ENCODE measurements at places on chromosomes 11 and 22.

GRCh38 chr11:613369-613968 lies 2.3 kb downstream of the IRF7 start:
- DNase-seq = peak; percentile 85

GRCh38 chr11:94721565-94722292 lies 46.4 kb upstream of the AMOTL1 start:
- DNase-seq = no peak

DNA sequence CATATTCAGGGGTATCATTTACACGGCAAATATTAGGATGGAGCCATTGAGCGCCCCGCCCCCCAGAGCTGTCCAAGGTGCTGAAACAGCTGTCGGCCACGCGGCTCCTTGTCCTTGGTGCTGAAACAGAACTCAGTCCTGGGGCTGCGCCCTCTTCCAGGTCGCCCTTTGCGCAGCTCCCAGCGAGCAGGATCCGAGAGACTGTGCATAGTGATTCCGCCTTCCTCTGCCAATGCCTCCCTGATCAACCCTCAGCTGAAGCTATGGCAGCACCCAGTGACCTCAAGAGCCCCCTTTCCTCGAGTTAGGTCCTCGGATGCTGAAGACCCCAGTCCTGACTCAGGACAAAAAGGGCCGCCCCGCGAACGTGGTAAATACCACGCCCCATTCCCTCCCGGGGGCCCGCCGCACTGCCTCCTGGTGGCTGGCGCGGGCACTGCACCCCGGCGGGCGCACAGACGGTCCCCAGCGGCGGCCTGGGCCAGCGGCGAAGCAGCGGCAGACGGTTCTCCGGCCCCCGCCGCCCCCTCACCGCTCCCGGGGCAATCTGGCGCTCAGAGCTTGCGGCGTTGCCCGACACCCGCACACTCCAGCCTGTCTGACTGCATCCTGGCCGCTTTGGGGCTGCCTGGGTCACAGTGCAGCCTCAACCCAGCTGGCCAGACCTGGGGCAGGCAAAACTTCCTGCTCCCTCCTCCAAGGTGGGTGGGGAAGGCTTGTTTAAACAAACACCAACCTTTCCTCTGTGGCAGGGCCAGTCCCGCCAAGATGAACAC lies 13.4 kb downstream of the SYT7 start:
- peak; percentile 82 for DNase-seq

GRCh38 chr11:92776676-92777075 lies 192.8 kb upstream of the MTNR1B start:
- DNase-seq = no peak

- DNase-seq = no peak
Observed at GRCh38 chr22:29343313-29343805, 27.9 kb upstream of the RASL10A start.

GRCh38 chr11:64723117-64723906 lies at the start of gene NRXN2:
Gene NRXN2 (minus strand): TSS chr11:64723197. CDS start chr11:64713699, 9,498 bp downstream.
- DNase-seq = peak; percentile 91

DNA sequence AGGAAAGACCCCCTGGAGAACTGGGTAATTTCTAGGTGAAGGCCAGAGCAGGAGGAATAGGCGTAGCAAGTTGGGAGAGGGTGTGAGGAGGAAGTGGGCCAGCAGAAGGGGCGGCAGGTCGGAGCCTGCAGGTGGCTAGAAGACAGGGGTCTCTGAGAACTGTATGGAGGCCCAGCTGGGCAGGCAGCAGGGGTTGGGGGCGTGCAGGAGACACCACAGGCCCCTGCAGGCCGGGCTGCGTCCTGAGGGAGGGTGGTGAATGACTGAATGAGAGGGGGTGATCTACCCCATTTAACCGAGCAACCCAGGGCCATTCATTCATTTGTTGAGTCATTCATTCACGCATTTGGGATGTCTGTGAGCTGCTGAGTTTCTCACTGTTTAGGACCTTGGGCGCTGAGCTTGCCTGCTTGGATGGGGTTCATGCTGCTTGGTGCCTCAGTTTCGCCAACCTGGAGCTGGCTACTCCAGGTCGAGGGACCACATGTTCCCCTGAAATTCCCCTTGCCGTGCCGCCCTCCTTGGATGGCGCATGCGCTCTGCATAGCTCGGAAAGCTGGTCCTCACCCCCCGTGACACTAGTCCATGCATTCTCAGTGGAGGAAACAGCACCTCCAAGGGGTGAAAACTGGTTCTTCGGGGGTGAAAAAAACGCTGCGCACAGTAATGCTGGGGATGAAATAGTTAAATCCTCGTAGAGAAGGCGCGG lies 15.6 kb downstream of the MPPED1 start:
- DNase-seq = no peak

- no peak for DNase-seq
Observed at GRCh38 chr11:102007567-102008437, 39.4 kb upstream of the CFAP300 start.
